Mesothelial cell of epicardium (in vitro differentiated cells): ENCODE measurements at places on chromosomes 7 and 10.

DNA sequence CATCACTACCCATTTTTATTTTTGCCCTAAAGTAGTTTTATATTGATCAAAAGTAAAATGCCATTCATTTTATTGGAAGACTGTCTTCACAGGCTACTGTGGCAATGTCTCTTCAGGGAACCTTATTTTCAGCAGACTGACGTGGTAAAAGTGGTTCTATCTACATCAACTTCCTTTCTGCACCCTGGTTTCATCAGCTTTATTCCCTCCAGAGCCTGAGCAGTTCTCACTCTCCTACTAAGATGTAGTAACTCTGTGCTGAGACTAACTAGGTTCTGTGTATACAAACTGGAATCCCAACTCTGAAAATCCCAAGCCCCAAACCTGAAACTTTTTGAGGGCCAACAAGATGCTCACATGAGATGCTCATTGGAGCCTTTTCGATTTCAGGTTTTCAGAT is 155.3 kb downstream of the SFMBT2 start:
- no peak for DNase-seq

DNA sequence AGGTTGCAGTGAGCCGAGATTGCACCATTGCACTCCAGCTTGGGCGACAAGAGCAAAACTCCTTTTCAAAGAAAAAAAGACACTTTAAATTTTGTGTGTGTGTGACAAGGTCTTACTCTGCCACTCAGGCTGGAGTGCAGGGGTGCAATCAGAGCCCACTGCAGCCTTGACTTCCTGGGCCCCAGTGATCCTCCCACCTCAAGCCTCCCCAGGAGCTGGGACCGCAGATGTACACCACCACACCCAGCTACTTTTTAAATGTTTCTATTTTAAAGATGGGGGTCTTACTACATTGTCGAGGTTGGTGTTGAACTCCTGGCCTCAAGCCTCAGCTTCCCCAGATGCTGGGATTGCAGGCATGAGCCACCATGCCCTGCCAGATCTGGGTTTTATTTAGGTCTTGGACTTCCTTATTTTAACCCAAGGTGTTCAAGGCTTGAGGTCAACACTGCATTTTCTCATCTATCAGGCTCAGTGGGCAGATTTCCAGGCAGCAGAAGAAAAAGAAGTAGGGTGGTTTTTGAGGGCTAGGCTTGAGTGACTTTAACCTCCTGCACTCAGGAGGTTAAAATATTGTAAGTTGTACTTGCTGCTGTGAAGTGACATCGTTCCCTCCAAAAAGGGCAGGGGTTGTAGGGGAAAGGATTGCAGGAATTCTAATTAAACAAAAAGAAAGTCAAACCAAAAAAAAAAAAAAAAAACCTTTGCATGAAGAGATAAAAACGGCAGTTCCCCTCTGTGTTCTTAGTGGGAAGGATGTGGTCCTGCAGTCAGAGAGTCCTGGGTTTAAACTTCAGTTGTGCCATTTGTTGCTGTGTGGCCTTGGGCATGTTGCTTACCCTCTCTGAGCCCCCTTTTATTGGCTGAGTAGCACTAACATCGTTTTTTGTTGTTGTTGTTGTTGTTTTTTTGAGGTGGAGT is 71.5 kb downstream of the CARD11 start:
- no peak for DNase-seq

GRCh38 chr10:68988530-68989316 is at the start of gene KIFBP:
TSS of gene KIFBP (plus strand) at chr10:68988803. CDS start at chr10:68988833, 30 bp downstream.
- DNase-seq, result peak; percentile 73

- no peak for DNase-seq
Measured at GRCh38 chr7:105376908-105377533, 11.7 kb downstream of the SRPK2 start.

DNA sequence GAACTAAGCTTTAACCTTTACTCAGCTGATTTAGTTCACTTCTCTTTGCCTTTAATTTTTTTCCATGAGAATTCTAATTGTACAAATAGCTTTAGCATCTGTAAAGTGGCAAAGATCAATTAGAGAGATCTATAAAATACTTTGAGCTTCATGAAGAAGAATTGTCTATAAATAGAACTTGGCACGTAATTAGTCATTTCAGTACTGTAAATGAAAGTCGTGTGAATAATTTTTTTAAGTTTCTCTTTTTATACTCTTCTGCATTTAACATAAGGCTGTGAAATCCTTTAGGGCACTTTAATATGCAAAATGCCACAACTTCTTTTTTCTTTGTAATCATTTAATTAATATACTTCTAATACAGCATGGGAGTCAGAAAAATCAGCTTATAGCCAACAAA is 177.8 kb downstream of the CSTF2T start:
- no peak for DNase-seq

GRCh38 chr7:123864436-123864835 is 19.5 kb downstream of the HYAL4 start:
- no peak for DNase-seq
